ENCODE measurements at places on chromosomes 11 and 22.

DNA sequence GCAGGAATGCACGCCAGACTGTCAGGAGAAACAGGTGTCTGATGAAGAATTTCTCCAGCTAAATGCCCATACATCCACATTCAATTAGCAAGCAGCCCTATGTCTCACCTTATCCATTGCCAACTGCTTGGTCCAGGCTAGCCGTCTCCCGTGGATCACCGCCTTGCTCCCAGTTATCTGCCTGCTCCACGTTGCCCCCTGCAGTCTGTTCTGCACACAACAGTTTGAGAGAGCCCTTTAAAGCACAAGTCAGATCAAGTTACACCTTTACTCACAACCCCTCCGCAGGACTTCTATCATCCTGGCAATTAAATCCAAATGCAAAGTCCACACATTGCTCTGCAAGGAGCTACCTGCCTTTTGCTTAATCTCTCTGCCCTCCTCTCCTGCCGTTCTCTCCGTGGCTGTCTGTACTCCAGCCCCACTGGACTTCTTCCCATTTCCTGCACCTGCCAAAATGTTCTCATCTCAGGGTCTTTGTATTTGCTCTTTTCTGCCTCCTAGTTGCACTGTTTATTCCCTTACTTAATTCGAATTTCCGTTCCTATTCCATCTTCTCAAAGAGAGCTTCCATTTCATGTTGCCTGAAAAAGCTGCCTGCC, 185.3 kb upstream of the LARGE1 start:
- DNase-seq, result no peak

GRCh38 chr11:83033972-83034672, 37.6 kb downstream of the RAB30 start:
- DNase-seq, result no peak

DNA sequence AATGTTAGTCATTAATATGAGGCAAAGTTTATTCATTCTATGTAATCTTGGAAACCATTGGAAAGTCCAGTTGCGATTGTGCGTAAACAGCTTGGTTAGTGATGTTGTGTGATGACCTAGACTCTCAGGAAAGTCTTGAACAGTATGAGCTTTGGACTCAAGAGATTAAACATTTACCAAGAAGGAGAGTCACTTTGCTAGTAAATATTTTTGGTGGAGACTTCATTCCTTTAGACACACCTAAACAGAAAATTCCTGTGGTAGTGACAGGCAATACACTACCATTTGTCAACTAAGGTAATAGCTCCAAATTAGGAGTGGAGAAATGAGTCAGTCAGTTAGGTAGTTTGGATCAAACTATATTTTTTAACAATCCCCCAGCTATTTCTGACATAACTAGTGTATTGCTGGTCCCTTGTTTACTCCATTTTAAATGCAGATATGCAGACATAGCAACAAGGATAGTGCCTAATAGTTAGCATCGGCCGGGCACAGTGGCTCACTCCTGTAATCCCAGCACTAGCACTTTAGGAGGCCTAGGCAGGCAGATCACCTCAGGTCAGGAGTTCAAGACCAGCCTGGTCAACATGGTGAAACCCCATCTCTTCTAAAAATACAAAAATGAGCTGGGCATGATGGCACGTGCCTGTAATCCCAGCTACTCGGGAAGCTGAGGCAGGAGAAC, 89.3 kb downstream of the ARHGAP42 start:
- no peak for DNase-seq

DNA sequence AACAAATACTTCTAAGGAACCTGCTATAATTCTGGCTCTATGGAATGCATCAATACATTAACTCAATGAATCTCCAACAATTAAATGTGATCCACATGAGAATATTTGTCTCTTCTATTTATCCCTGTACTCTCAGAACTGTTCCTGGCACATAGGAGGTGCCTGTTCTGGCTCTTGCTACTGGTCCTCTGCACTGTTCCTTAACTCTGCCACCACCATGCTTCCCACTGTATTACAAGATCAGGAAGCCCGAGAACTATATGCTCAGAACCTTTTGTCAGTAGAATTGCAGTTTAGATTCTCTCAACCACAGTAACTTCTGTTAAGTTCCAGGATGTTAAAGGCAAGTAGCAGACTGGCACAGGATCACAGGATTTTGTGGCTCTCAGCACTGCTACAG, 376.3 kb upstream of the CCDC90B start:
- no peak for DNase-seq

DNA sequence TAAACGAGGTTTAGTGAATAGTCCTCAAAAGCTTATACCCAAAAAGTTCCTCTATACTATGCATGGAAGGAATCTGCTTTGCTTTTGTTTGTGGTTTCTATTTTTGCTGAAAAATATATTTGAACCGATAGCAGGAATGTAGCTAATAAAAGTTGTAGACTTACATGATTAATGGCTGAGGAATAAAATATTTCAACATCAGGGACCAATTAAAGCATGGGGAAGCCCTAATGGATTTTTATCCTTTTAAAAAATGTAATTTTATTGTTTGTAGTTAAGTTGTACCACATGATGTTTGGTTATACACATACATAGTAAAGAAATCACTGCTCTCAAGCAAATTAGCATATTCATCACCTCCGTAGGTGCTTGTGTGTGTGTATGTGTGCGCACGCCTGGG, 295.3 kb upstream of the CNTN5 start:
- no peak for DNase-seq

- no peak for DNase-seq
Measured at GRCh38 chr11:1560002-1560648, 11.9 kb downstream of the DUSP8 start.

DNA sequence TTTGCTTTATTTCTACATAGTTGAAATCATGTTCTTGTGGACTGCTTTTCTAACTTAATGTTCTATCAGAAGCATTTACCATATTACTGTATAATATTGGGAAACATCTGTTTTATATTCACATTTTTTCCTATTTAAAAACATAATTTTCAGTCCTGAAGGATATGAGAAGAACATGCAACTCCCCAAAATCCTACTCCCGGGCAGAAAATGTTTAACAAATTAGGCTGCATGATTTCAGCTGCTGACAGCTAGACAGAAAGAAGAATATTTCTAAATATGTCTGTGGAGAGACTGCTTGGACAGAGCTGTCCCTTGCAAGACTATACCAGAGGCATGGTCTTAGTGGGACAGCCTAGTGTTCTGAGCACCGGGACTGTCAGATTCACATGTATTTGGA, 15.7 kb upstream of the AMPD3 start:
- no peak for DNase-seq

DNA sequence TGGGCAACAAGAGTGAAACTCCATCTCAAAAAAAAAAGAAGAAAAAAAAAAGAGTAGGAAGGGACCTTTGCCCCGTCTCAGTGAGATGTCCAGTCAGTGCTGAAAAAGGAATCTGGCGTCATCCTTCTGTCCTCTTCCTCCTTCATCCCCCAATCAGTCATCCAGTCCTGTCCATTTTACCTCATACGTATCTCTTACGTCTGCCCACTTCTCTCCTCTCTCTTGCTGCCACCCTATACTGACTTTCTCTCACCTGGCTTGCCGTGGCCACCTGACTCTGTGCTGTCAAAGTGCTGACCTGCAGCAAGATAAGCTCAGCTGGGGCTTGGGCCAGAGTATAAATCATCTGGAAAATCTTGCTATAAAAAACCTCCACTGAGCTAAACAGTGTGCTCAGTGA, 13.6 kb downstream of the SEPTIN3 start:
- DNase-seq, result no peak

GRCh38 chr11:93474123-93474522, 69.1 kb downstream of the SMCO4 start:
- no peak for DNase-seq

DNA sequence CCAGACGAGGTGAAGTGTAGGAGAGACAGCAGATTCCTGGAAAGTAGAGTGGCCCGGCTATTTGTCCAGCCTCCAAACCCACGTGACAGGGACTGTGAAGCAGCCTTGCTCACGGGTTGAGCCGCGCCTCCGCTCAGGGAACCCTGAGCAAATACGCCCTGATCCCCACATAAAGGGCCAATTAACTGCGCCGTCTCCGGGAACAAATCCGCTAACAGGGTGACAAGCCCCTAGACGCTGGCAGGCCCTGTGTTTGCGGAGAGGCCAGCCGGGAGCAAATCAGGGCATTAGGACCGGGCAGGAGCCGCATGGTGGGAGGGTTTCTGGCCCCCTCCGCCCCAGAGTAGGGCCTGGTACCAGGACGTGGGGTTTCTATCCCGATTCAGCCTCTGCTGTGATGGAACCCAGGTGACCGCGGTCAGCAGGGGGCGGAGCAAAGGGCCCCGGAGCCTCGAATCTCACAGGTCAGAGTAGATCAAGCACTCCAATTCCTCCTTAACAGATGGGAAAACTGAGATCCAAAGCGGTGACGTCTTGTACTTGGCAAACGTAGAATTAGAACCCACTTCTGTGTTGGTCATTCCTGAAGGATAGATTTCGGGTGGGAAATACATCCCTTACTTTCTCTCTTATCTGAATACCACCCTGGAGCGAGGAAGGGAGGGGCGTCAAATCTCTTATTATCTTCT, 2.0 kb upstream of the ROBO3 start:
- DNase-seq, result no peak

DNA sequence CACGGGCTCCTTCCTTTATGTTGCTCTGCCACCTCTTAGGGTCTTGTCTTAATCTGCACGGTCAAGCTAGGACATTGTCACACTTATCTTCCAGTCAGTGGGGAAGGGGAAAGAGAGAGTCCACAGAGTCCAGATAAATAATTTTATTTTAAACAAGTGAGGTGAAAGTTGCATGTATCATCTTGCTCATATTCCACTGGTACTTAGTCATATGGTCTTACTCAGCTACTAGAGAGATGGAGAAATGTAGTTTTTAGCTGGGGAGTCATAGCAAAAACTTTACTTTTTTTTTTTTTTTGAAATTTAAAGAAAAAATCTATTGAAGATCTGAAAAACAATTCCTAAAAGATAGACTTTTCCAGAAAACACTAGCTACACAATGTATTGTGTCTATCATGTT, 29.0 kb downstream of the PDE3B start:
- DNase-seq, result no peak

DNA sequence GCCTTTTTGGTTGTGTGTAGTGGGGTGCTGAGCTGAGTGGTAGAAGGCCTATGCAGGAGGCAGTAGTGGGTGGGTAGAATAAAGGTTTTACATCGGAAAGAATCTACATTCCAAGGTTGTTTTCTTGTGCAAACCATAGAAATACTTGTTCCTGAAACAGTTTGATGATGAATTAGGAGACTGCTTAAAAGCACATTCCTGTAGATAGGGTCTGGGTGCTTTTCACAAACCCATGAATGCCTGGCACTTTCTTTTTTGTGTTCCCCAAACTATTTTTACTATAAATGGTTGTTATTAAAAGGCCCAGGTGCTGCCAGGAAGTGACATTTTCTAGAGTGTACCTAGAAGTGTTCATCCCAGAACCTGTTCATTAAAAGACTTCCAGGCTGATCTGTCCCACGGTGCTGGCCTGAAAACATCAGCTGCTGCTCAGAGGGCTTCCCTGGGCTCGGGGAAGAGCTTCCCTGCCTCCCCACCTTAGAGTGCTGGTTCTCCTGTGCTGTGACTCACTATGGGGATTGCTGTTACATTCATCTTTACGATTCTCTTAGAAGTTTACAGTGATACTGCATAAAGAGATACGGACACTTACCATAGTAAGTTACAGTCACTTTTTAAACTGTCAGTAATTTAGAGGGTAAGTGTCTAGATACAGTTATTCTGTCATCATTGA, 27.9 kb downstream of the PPFIA1 start:
- no peak for DNase-seq

DNA sequence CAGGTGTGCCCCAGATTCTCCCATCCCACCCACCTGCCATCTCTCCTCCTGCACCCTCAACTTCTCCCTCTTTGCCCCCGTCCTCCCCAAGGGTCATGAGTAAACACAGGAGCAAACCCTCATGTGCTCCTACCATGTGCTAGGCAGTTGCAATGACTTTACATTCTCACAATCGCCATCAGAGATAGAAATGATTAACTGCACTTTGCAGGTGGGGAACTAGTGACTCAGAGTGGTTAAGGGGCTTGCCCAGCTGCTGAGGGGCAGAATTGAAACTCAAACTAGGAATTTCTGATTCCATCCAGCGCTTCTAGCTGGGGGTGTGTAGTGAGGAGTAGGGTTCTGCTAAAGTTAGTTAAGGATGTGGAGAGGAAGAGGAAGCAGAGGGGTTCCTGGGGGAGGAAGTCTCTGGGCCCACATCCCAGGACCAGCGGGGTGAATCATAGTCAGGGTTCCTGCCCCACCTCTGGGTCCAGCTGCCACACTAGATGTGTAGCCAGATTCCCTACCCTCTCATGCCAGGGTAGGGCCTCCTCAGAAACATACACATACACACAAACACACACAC, 16.0 kb upstream of the PRG2 start:
- DNase-seq, result no peak

DNA sequence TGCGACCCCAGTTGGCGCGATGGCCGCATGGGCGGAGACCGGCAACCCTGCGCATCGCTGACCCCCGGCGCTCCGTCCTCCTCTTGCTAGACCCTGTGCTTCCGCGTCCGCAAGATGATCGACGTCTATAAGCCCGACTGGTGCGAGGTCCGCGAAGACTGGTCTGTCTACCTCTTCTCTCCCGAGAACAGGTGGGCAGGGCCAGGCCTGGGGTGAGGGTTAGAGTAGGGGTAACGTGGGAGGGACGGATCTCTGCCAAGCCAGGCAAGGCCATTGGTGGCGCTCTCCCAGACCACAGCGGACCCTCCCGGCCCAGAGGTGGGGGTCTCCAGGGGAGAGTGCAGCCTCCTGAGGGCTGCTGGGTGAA, 92.1 kb downstream of the CACNA1I start:
- DNase-seq, result no peak

GRCh38 chr22:36471341-36471821, 10.1 kb downstream of the TXN2 start:
- DNase-seq, result no peak

- DNase-seq, result no peak
Measured at GRCh38 chr11:129854232-129854805, 38.7 kb downstream of the TMEM45B start.

DNA sequence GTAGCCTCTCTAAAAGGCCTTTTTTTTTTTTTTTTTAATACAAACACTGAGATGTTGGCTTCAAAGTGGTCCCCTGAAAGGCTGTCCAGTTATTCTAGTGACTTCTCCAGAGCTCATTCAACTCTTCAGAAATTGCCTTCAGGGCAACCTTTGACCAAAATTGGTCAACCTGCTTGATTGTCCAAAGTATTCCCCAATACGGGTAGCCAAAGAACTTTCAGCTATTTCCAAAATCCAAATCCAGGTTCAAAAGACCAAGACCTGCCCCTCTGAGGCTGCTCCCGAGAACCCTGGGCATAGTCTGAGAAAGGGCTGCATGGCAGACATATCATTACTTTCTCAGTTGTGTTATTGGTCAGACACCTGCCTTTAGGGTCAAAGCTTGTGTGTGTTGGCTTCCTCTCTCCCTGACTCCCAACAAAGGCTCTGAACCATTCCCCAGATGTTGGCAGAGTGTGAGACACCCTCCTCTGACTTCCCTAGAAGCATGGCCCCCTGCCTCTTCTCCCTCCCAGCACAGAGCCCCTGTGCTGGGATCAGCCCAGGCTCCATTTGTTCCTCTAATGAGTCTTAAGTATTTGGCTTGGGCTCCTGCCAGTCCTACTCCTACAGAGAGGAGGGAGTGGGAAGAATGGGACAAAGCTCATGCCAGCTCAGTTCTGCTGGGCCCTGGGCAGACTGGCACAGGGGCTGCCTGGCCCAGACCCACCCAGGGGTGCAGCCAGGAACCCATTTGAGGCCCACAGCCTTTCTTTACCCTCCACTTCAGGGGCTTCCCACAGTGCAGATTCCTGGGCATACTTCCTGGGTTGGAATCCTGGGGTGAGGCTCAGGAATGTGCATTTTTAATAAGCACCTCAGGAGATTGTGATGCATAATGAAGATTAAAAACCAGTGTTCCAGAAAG, 30.3 kb downstream of the TNKS1BP1 start:
- DNase-seq, result no peak

GRCh38 chr11:118074785-118075184, 2.1 kb upstream of the TMPRSS4 start:
- no peak for DNase-seq
